ENCODE measurements at places on chromosomes 12 and 14.

GRCh38 chr12:57523706-57524614 is 1.3 kb downstream of the MBD6 start:
- no peak for DNase-seq

DNA sequence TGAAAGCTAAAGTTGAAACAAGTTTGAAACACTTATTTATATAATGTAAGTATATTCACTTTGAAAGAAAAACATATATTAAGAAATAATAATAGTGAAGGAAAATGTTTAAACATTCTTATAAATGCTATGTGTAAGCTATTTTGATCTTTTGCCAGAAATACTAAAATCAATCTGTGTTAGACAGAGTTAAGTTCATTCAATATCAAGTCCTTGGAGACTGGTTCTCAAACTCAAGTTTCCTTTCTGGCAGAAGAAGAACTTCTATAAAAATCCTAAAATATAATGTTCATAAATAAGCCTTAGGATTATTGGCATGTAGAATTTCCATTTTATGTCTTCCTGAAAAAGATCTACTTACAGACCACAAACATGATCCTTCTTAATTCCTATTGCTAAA is 45.3 kb downstream of the TAOK3 start:
- DNase-seq, result no peak

DNA sequence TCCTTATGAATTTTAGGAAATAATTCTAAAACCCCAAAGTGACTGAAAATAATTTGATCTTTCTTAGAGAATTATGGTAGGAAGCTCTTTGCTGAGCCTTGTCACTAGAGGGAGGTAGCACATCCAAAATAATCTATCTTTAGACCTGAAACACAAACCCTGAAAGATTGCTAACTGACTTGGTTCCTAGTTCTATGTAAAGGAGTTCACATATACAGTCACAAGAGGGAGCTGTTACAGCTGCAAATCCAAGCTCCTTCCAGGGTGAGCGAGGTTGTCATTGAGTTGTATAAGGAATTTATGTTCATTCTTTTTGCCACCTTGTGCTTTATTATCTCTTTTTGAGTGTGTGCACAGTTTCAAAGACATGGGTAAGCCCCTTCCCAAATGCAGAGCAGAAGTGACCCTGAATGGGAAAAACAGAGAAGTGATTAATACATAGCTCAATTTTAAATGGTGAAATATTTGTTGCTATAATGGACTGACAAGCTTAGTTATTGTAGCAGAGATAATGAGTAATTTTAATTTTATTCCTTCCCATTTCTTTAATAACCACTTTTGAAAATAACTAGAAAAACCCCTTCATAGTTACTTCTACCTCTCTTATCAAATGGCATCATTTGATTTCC is 387.9 kb downstream of the DAD1 start:
- no peak for DNase-seq

GRCh38 chr14:102551995-102552705 is 40.3 kb upstream of the RCOR1 start:
- no peak for DNase-seq

- DNase-seq, result no peak
Measured at GRCh38 chr12:111359914-111360276, 9.0 kb downstream of the PHETA1 start.

- no peak for DNase-seq
Measured at GRCh38 chr14:49489341-49489740, 96.8 kb downstream of the RPS29 start.

DNA sequence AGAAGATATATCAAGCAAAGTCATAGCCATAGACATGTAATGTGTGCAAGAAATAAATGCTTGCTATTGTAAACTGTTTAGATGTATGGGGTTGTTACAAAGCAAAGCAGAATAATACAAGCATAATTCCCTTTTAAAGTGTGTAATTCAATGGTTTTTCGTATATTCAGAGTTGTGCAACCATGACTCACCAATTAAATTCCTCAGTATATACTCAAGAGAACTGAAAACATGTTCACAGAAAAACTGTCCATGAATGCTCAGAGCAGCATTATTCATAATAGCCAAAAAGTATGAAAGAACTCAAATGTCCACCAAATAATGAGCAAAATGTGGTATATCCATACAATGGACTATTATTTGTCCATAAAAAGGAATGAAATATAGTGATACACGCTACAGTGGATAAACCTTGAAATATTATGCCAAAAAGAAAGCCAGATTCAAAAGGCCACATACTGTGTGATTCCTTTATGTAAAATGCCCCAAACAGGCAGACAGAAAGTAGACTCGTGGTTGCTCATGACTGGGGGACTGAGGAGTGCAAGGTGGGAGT is 9.3 kb downstream of the GXYLT1 start:
- DNase-seq, result no peak

GRCh38 chr14:77489041-77489440 is 9.6 kb downstream of the ISM2 start:
- no peak for DNase-seq

- no peak for DNase-seq
Measured at GRCh38 chr14:63032641-63033040, 12.6 kb downstream of the KCNH5 start.

- no peak for DNase-seq
Measured at GRCh38 chr12:92206596-92206995, 61.0 kb upstream of the BTG1 start.

DNA sequence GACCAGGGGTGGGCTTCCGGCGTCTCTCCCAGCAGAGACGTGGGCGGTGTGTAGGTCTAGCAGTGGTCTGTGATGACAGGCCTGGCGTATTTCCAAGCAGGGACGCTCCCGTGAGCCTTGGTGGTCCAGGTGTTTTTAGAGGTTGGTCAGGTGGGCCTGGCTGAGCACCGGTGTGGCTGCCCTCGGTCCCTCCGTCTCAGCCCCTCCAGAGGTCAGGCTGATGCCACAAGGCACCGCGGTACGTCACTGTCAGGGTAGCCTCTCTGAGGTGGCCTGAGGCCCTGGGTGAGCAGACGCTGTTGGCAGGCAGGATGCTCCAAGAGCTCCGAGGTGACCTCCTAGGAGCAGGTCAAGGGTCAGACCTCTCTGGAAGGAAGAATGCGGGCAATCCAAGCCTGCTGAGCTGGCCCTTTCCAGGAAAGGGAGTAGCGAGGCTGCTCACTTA is 13.6 kb downstream of the MTA1 start:
- no peak for DNase-seq

DNA sequence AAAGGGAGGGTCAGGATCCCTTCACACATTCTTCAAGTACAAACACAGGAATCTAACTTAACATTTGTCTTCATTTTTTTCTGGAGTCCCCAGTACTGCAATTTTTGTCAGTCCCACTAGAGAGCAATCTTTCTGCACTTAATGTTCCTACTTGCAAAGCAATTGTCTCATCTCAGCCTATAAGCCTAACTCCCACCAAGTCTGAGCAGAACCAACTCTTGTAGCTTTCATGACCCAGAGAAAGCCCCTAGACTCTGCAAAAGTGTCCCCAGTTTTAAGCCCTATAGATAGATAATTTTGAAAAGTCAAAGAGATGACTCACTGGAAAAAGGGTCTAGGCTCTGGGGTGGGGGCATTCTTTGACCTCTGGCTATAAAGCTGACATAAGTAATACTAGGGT is 1.8 kb upstream of the ZBTB39 start:
- DNase-seq, result no peak

DNA sequence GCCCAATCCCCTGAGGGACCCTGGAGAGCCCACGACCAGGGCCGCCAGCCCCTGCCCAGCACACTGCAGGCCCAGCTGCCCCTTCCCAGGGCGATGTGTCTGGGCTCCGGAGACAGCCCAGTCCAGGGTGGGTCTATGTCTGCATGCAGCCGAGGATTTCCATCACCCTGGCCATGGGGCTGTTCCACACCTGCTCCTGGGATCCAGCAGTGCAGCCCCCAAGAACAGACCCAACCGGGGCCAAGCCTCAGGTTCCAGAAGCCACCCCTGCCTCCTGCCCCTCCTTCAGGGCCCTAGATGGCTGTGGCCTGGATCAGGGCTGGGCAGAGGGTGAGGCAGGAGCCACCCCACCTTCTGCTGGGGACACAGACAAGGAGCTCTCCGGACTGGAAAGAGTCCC is 11.5 kb downstream of the C14orf180 start:
- no peak for DNase-seq

DNA sequence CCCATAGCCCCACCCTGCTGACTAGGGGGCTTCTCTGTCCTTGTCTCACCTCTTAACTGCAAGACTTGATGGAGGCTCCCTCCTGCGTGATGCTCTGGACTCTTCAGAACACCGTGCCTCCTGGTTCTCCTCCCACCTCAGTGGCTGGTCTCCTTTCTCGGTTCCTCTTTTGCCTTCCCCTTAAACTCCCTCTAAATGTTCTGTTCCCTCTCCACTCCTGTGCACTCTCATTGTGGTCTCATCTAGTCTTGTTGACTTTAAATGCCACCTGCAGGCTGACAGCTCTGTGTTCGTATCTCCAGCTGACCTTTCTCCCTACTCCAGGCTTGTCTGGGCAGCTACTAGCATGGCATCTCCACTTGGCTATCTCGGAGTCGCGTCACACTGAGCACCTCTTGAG is 28.3 kb downstream of the DYNC1H1 start:
- DNase-seq, result no peak

GRCh38 chr12:170371-171225 is 43.4 kb downstream of the SLC6A12 start:
- no peak for DNase-seq

GRCh38 chr14:95146079-95146771 is 11.1 kb downstream of the DICER1 start:
- DNase-seq, result no peak

DNA sequence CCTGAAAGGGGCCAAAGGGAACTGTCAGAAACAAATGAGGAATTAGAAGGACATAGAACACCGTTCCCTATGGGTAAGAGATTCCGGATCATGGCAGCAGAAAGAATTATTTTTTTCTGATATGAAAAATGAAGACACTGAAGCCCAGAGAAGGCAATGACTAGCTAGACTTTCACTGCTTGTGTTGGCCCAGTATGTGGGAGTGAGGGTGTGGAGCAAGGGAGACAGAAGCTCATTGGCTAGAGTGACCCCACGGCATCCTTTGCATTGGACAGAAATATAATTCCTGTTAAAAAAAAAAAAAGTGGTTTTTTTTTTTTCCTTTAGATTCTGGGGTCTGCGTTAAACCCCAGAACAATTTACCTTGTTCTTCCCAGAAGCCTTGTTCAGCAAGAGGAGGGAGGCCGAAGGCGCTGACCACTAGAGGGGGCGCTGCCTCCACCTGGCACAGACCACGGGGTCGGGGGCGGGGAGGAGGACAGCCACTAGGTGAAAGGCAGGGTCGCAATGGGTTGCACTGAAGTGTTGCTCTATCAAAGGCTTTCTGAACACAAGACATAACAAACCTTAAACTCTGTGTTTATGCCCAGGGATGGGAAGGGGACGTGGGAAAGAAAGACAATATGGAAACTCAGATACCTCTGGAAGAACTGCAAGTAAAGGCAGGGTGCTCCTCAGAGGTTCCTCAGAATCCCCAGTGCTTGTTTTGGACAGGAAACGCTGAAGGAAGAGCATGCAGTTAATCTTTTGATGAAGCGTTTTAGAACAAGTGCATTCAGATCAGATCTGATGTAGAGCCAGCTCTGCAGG is 156.8 kb downstream of the KCNA5 start:
- DNase-seq, result no peak

- no peak for DNase-seq
Measured at GRCh38 chr14:89304561-89304960, 112.5 kb downstream of the FOXN3 start.

DNA sequence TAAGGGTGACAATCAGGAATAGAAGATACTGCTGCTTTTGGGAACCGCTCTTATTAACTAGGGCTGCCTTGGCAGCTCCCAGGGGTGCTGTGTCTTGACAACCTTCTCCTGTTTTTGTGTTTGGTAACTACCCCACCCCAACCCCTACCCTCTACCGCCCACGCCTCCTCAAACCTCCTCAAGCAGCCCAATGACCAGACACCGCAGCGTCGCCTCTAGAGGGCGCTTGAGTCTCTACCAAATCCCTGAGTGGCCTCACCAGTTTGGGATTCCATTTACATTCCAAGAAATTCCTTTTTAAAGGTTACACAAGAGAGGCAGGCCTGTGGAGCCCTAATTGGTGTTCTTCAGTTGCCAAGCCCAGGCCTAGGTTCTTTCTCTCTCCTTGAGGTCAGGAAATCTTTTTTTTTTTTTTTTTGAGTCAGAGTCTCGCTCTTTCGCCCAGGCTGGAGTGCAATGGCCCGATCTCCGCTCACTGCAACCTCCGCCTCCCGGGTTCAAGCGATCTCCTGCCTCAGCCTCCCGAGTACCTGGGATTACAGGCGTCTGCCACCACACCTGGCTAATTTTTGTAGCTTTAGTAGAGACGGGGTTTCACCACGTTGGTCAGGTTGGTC is 72.4 kb upstream of the USP44 start:
- no peak for DNase-seq

- no peak for DNase-seq
Measured at GRCh38 chr14:65854215-65854614, 441.7 kb downstream of the FUT8 start.

- DNase-seq, result no peak
Measured at GRCh38 chr14:54797556-54797955, 105.1 kb downstream of the GCH1 start.

GRCh38 chr12:34033628-34034296 is 11.5 kb downstream of the ALG10 start:
- no peak for DNase-seq

DNA sequence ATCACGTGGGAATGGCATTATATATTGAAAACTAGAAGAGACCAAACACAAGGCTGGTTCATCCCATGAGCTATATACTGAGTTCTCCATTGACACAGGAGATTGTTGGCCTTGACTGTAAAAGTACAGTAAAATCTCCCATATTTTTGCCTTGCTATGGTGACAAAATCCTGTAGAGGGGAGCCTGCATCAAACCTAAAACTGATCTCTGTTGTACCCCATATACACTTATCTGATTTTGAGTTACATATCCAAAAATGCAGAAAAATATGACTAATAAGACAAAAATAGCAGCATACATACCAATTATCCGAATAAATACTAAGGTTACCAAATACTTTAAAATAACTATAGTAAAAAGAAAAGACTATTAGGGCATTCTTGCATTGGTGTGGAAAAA is 60.4 kb downstream of the TMTC3 start:
- no peak for DNase-seq

DNA sequence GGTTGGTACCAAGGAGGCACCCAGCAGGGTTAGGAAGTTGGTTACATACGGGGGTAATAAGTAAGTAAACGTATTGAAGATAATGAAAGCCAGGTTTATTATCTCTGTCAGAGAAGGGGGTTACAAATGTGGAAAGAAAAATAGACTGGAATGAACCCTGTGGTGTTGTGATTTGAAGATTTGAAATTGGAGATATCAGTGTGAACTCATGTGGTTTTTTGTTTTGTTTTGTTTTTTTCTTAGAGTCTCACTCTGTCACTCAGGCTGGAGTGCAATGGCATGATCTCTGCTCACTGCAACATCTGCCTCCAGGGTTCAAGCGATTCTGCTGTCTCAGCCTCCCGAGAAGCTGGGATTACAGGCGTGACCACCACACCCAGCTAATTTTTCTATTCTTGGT is 14.1 kb upstream of the SLC25A3 start:
- DNase-seq, result no peak

DNA sequence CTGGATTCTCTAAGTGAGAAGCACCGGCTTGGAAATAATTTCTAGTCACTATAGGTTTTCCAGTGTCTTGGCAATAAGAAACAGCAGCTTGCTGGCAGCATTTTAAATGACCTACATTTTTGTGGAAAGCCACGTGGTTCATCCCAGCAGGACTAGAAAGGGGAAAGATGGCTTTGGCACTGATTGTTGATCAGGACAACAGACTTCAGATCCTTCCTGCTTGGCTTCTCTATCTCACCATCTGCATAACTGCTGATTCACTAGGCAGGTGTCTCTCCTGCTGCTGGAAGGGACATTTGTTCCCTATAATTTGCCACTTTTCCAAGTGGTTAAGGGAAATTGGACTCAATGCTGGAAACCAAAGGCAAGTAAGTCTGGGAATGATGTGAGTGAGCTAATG is 131.0 kb downstream of the TTC8 start:
- no peak for DNase-seq

Data from T-helper 1 cell (primary cell).